Body of pancreas (tissue), 4 donors: ENCODE measurements at places on chromosomes 5 and 9. TPM values are rescaled to one million over a fixed set of nuclear protein-coding genes. Genes with fewer than 3 reads are reported as not detected.

KYAT1 gene
- 2.6 TPM for total RNA-seq

NNT gene
- 25.1 TPM for total RNA-seq

STPG3 gene
- total RNA-seq, result not detected

DNA sequence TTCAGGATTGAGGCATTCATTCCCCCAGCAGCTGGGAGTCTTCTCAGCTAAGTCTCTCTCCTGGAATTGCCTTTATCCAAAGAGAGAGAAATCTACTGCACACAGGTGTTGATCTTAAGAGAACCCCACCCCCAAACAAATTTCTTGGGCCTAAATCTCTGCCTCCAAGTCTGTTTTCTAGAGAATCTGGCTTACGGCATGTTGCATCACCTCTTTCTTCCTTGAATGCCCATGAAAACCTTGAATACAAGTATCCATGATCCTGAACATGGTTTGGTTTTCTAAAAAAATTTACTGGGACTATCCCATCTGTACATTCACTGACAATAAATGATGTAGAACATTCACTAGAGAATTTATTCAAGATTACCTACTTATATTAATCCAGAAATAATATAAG is 401.6 kb downstream of the PDE4D start:
- DNase-seq, result no peak

GRCh38 chr5:40784027-40784653 is 14.0 kb downstream of the PRKAA1 start:
- DNase-seq, result no peak

DNA sequence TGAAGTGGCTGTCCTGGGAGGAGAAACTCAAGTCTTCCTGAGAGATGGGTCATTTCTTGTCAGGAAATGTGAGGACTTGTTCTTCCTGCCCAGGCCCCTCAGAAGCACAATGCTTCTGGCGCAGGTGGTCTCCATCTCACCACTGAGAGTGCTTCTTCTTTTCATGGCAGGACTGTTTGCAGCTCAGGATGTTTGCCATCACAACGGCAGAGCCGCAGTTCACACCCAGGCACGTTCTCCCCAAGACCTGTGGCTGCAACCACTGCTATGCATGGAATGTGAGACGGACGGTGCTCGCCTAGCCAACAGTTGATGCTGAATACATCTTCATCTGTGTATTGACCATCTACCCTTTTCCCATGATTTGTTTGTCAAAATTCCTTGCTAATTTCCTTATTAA is 216.3 kb downstream of the GADD45G start:
- no peak for DNase-seq

DNA sequence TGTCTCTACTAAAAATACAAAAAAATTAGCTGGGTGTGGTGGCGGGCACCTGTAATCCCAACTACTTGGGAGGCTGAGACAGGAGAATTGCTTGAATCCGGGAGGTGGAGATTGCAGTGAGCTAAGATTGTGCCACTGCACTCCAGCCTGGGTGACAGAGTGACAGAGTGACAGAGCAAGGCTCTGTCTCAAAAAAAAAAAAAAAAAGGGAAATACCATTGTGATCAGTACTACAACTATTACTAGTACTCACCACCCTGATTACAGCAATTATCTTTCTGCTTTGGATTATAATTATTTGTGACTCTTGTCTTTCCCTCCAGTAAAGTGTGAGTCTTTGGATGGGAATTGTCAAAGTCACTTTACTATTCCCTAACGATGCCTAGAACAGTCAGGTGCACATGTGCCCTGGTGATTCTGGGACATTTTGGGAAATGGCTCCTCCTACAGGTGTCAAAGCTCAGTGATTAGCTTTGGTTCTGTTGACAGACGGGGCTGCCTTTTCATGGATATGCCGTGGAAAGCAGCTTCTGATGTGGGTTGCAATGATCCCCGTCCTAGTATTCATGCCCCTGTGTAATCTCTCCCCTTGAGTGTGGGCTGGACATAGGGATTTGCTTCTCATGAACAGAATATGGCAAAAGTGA is 31.8 kb upstream of the FRRS1L start:
- DNase-seq, result no peak

DNA sequence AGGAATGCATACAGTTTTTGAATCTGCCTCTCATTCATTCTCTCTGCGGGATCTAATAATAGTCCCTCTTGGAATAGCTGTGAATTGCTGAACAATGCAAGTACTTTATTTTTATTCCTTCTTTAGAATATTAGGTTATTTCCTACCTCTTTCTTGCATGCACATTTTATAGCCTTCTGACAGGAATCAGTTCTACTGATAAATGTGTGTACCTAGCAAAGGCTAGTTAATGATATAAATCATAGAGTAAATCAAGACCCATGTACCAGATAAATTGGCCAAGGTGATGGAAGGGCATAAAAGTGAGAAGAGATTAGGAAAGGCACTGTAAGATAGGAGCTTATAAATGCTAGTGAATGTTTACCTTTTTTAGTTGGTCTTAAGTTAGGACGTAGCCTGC is 19.2 kb upstream of the UGCG start:
- no peak for DNase-seq

FRRS1L gene
- 0.33 TPM for total RNA-seq

- no peak for DNase-seq
These were observed 261.9 kb downstream of the PBX3 start for GRCh38 chr9:126009047-126009446.

GRCh38 chr5:87888139-87888538 is 380.5 kb downstream of the TMEM161B start:
- DNase-seq, result no peak

DNA sequence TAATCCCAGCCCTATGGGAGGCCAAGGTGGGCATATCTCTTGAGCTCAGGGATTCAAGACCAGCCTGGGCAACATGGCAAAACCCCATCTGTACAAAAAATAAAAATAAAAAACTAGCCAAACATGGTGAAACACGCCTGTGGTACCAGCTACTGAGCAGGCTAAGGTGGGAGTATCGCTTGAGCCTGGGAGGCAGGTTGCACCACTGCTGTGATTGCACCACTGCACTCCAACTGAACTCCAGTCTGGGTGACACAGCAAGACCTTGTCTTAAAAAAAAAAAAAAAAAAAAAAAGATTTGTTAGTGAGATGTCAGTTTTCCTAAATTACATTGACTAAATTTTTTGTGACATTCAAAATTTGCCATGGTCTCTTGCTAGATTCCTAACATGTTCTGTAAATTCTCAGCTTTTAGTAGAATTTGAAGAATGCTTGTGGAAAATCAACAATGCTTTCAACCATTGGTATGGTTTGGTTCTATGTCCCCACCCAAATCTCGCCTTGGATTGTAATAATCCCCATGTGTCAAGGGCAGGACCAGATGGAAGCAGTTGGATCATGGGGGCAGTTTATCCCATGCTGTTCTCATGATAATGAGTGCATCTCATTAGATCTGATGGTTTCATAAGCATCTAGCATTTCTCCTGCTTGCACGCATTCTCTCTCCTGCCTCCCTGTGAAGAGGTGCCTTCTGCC is 236.1 kb downstream of the ARRDC3 start:
- DNase-seq, result no peak

- no peak for DNase-seq
These were observed 53.4 kb upstream of the RARS1 start for GRCh38 chr5:168432903-168433302.

- DNase-seq, result no peak
These were observed 518.6 kb downstream of the CCDC171 start for GRCh38 chr9:16071400-16071799.

MEIKIN gene
- total RNA-seq, result not detected

C9 gene
- total RNA-seq, result not detected

GRCh38 chr9:136529516-136530460 is 16.1 kb downstream of the NOTCH1 start:
- no peak for DNase-seq
